ENCODE measurements at places on chromosomes 5 and 9.

DNA sequence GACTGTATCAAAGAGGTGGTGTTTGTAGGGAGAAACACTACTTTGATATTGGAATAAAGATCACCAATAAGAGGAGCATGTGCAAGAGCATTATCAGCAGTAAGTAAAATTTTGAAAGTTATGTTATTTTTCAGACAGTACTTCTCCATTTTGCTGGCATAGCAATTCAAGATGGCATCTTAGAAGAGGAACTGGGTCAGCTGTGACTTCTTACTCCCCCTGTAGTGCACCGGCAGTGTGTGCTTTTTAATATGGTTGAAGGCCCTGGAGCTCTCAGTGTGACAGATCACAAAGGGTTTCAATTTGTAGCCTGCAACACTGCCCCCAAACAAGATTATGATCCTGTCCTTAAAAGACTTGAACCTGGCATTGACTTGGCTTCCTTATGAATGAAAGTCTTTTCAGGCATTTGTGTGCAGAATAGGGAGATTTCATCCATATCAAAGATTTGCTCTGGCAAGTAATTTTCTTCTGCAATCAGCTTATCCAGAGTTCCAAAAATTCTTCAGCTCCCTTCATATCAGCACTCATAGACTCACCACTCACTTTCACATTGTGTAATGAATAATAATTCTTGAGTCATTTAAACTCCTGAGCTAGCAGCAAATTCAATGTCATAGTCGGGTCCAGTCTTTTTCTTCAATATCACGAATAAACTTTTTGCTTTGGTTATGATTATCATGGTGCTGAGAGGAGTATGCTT is 105.7 kb upstream of the MAMDC2 start:
- DNase-seq, result no peak

DNA sequence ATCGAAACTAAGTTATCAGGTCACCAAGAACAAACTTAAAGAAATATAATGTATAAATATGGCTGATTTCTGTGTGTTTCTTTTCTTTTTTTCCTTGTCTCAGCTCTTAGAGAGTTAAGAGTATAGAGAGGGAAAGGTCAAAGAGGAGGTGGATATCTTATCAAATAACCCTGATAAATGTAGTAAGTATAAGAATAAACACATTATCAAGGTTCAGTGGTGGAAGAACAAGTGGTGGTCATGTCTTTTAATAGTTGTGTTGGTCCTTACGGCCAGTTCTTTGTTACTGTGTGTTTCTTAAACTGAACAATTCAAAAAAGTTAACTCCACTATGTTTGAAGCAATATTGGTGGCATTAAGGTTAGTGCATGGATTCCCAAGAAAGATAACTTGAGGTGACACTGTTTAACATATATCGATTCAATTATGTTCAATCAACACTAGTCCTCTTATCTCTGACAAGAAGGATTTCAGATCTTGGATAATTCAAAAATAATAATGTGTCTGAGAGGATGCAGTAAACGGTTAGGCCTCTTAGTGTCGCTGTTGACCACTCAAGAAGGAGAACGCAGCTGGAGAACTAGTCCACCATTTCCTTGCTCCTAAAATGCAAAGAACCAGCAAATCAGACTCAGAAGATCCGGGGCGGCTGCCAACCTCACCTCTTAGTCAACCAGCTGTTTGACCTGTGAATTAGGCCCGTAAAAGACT is at the start of gene PCDHGA3:
PCDHGA3 (plus strand) TSS at position 588 of the 711 bp plus-strand sequence. CDS start 205 bp downstream, outside the sequence.
- no peak for DNase-seq

- DNase-seq, result no peak
Measured at GRCh38 chr9:94922098-94922607, 195.7 kb downstream of the AOPEP start.

GRCh38 chr9:73137914-73138313 is 13.8 kb upstream of the ANXA1 start:
- DNase-seq, result no peak

- DNase-seq, result no peak
Measured at GRCh38 chr9:72947984-72948465, 4.8 kb downstream of the ALDH1A1 start.

Data from activated gamma-delta T cell treated with anti-CD3 and anti-CD28 coated beads, Interleukin-2, amount 50 U/mL, for 16 hours (primary cell).